Endothelial cell of umbilical vein (primary cell): ENCODE measurements at places on chromosomes 5 and 9. TPM values are rescaled to one million over a fixed set of nuclear protein-coding genes. Genes with fewer than 3 reads are reported as not detected.
A peak's percentile ranks its signal among the peaks of the same experiment; 100 is the strongest.

DNA sequence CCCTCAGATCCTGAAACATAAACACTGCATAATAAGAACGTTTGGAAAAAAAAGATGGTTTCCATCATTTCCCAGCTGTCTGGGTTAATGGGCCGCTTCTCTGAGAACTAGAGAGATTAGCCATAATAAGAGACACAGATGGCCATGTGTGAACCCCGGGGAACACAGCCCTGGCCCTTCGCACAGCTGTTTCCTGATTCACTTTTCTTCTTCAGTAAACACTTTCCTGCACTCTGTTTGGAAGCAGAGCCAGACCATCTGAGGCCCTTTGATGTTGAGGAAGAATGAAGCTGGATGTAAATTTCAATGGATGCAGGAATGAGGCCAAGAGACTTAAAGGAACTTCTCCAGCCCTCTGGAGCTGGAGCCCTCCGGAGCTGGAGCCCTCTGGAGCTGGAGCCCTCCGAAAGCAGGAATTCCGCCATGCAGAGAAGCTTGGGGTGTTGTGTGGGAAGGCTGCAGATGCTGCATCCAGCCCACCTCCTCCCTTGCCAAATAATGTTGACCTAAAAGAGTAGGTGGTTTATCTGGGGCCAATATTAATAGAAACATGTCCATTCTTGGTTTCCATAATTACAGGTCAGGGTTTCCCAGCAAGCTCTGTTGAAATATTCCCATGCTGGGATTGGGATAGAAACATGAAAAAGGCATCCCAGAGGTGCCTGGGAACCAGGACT, 218.9 kb downstream of the NXNL2 start:
- peak; percentile 90 for DNase-seq
- no peak overlapping the region for H3K27ac ChIP-seq
- no peak overlapping the region for H3K4me3 ChIP-seq
- H3K36me3 ChIP-seq = no peaks in the 10 kb centered on the region

- DNase-seq = no peak
- no peaks in the 10 kb centered on the region for H3K36me3 ChIP-seq
- H3K4me3 ChIP-seq = no peak overlapping the region
- H3K27ac ChIP-seq = no peak overlapping the region
- H3K4me1 ChIP-seq = peaks cover 3% of the 10 kb centered on the region
Measured at GRCh38 chr9:123998970-123999621, 12.5 kb upstream of the LHX2 start.

DNA sequence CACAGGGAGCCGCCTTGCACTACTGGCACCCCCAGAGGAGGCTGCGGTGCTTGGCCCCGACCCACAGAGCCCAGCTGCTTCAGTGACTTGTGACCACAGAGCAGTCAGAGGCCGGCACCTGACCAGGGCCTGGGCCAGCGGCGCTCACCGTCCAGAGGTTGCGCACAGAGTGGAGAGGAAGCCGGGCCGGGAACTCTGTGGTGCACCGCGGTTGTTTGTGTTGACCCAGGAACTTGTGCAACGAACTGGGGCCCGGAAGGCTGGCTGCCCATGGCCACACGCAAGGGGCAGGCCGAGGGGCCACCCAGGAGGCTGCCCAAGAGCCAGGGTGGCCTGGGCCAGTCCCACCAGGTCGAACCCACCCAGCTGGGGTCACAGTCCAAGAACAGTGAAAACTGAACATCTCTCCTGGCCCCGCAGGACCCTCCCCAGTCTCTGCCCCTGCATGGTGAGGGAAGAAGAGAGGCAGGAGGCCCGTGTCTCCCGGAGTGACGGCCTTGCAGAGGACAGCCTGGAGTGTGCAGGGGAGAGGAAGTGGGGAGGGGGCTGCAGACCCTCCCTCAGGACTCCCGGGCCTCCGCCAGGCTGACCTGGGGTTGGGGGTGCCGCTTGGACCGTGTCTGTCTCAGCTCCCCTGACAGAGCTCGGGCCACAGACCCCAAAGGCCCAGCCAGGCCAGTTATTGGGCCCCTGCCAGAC, 42.8 kb upstream of the EGFL7 start:
- H3K4me1 ChIP-seq = peaks cover 12% of the 10 kb centered on the region
- no peak overlapping the region for H3K4me3 ChIP-seq
- H3K27ac ChIP-seq = no peak overlapping the region

GRCh38 chr9:127448112-127448805, 2.9 kb downstream of the RPL12 start:
- no peaks in the 10 kb centered on the region for H3K27me3 ChIP-seq
- no peak overlapping the region for H3K27ac ChIP-seq
- no peak overlapping the region for H3K4me3 ChIP-seq
- peaks cover 36% of the 10 kb centered on the region for H3K36me3 ChIP-seq
- DNase-seq = no peak

- no peaks in the 10 kb centered on the region for H3K4me1 ChIP-seq
- no peaks in the 10 kb centered on the region for H3K27me3 ChIP-seq
- H3K27ac ChIP-seq = no peak overlapping the region
- no peaks in the 10 kb centered on the region for H3K36me3 ChIP-seq
- DNase-seq = no peak
Measured at GRCh38 chr5:54146916-54147315, 163.5 kb downstream of the ARL15 start.

- no peaks in the 10 kb centered on the region for H3K27me3 ChIP-seq
- DNase-seq = peak; percentile 36
- no peaks in the 10 kb centered on the region for H3K36me3 ChIP-seq
- H3K4me1 ChIP-seq = peaks cover 8% of the 10 kb centered on the region
Measured at GRCh38 chr5:122154910-122155309, 25.6 kb downstream of the ZNF474 start.

DNA sequence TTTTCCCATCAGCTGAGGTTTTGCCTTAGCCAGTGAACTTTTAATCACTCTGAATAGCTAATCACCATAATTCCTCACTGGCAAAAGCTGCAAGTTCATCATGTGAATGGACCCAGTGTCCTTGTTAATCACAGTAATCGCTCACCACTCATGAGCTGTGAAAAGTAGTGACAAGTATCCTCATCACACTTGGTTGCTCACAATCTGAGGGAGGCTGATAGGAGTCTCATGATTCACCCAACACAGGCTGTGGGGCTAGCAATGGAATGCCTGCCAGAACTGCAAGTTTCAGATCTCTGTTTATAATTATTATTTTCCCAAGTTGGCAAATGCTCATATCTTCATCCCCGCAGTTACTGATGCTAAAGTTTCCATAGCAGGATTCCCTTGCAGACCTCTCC, 467.2 kb downstream of the KIF4B start:
- no peaks in the 10 kb centered on the region for H3K4me1 ChIP-seq
- H3K27ac ChIP-seq = no peak overlapping the region
- H3K36me3 ChIP-seq = no peaks in the 10 kb centered on the region
- H3K4me3 ChIP-seq = no peak overlapping the region
- H3K27me3 ChIP-seq = no peaks in the 10 kb centered on the region

GRCh38 chr5:53239301-53239990, 129.9 kb upstream of the MOCS2 start:
- no peak for DNase-seq
- no peak overlapping the region for H3K27ac ChIP-seq
- H3K36me3 ChIP-seq = no peaks in the 10 kb centered on the region
- H3K4me3 ChIP-seq = no peak overlapping the region
- peaks cover 2% of the 10 kb centered on the region for H3K27me3 ChIP-seq

- peak; percentile 31 for DNase-seq
- no peak overlapping the region for H3K4me3 ChIP-seq
- H3K27me3 ChIP-seq = no peaks in the 10 kb centered on the region
Measured at GRCh38 chr9:108469654-108470053, 386.1 kb downstream of the ACTL7B start.

- H3K4me1 ChIP-seq = no peaks in the 10 kb centered on the region
- H3K27ac ChIP-seq = no peak overlapping the region
- no peaks in the 10 kb centered on the region for H3K27me3 ChIP-seq
Measured at GRCh38 chr9:105978336-105978735, 284.0 kb downstream of the TMEM38B start.

DNA sequence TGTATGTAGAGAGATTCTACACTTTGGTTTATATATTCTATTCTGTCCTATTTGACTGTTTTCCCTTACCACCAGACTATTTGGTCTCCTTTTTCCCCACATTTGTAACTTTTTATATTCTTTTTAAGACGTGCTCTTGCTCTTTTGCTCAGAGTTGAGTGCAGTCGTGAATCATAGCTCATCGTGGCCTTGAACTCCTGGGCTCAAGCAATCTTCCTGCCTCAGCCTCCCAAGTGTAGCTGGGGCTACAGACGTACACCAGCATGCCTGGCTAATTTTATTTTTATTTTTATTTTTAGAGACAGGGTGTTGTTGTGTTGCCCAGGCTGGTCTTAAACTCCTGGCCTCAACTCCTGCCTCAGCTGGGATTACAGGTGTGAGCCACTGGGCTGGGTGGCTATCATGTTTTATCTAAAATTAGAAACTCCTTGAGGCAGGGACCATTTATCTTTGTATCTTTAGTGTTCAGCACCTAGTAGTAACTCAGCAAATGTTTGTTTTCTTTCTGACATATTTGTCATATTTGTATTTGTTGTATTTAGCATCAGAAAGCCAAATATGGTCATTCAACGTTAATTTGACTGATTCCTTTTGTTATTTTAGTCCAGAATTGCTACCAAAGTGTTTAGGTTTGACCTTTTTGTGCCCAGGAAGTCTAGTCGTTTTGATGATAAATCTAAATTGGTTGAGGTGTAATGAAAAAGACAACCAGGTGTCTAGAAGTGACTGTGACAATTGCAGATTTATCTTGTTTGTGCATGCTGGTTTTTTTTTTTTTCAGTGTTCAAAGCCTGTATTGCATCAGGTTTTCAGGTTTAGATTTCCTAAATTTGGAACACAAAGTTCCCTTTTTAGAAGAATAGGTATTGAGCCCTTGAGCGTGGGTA, 44.3 kb downstream of the ERBIN start:
- no peaks in the 10 kb centered on the region for H3K36me3 ChIP-seq
- DNase-seq = no peak
- no peaks in the 10 kb centered on the region for H3K27me3 ChIP-seq
- no peak overlapping the region for H3K4me3 ChIP-seq
- H3K27ac ChIP-seq = no peak overlapping the region

GRCh38 chr9:97848215-97848479, 4.9 kb upstream of the FOXE1 start:
- no peak for DNase-seq
- no peak overlapping the region for H3K27ac ChIP-seq
- H3K4me3 ChIP-seq = no peak overlapping the region
- peaks cover 71% of the 10 kb centered on the region for H3K27me3 ChIP-seq

DNA sequence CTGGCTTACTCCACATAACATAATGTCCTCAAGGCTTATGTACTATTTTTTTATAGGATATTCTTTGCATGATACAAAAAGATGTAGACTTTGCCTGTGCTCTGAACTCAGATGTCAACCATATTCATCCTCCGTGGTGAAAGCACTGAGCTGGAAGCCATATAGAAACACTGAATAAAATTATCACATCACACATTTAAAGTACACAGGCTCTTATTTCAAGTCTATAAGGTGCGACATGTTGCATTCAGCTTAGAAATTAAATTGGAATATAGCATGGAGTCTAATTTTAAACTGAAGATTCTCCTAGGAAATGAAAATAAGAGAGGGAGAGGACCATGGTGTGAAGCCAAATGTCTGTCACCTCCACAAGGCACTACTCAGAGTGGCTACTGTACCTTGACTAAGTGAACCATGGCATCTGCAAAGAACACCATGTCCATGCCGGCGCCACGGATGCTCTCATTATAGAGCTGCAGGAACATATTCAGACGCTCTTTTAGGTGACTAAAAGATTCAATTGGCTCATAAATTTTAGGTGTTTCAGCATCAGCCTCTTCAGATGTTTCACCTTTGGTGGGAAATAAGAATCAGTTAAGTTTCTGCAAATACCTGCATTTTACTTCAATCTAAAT, 158.6 kb downstream of the DNAH5 start:
- H3K27ac ChIP-seq = no peak overlapping the region
- H3K4me3 ChIP-seq = no peak overlapping the region

GRCh38 chr5:3852161-3852916, 256.7 kb downstream of the IRX1 start:
- no peaks in the 10 kb centered on the region for H3K36me3 ChIP-seq
- H3K4me3 ChIP-seq = no peak overlapping the region
- H3K27ac ChIP-seq = no peak overlapping the region
- H3K4me1 ChIP-seq = no peaks in the 10 kb centered on the region

DNA sequence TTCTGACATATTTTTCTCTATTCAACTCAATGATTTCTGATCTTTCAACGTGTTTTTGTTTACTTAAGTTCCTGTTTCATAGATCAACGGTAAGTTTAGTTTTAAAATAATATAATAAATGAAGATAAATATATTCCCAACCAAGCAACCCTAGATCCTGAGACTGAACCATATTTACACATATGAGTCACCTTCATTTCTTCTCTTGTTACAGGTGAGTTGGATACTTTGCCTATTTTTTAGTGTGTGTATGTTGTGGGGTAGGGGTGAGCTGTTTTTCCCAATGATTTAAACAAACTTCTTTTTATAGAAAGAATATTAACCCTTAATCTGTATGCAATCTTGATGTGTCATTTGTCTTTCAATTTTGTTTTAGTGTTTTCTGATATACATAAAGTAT, 186.9 kb downstream of the MCTP1 start:
- H3K36me3 ChIP-seq = no peaks in the 10 kb centered on the region
- no peak overlapping the region for H3K4me3 ChIP-seq
- H3K27me3 ChIP-seq = no peaks in the 10 kb centered on the region
- H3K4me1 ChIP-seq = no peaks in the 10 kb centered on the region

GRCh38 chr5:150137997-150138396, 17.6 kb downstream of the PDGFRB start:
- peaks cover 27% of the 10 kb centered on the region for H3K4me1 ChIP-seq
- H3K36me3 ChIP-seq = no peaks in the 10 kb centered on the region
- no peaks in the 10 kb centered on the region for H3K27me3 ChIP-seq
- peak; percentile 33 for DNase-seq
- no peak overlapping the region for H3K4me3 ChIP-seq
- H3K27ac ChIP-seq = no peak overlapping the region

GRCh38 chr5:123391009-123391408, 32.2 kb downstream of the CEP120 start:
- H3K27ac ChIP-seq = no peak overlapping the region
- H3K27me3 ChIP-seq = no peaks in the 10 kb centered on the region
- DNase-seq = no peak
- peaks cover 5% of the 10 kb centered on the region for H3K36me3 ChIP-seq
- H3K4me1 ChIP-seq = no peaks in the 10 kb centered on the region

DNA sequence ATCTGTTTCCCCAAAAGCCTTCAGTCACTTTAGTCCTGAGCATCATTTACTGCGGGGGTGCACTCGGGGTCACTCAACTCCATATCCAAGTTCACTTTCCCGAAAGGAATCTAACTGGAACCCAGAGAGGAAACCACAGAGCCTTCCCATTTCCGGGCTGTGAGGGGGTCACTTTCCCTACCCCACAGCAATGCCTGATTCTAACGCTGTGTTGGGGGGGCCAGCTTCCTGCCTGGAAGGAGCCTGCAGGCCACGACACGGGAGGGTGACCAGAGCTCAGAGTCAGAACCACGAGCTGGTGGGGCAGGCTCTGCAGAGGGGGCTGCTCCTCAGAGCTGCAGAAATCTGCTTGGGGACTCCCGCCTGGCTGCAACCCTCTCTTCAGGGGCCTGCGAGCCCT, 20.3 kb downstream of the BRD9 start:
- DNase-seq = peak; percentile 19
- H3K4me1 ChIP-seq = peaks cover 18% of the 10 kb centered on the region
- H3K4me3 ChIP-seq = no peak overlapping the region

OGN gene
- polyA plus RNA-seq = not detected in 2 replicates

TRIO gene
- polyA plus RNA-seq = 78.8 and 82.9 TPM in 2 replicates

LIFR gene
- 3.6 and 4.1 TPM in 2 replicates for polyA plus RNA-seq

MAMDC2 gene
- 1.1 TPM in 2 replicates for polyA plus RNA-seq

RAB24 gene
- 43.6 and 44.0 TPM in 2 replicates for polyA plus RNA-seq

CD14 gene
- polyA plus RNA-seq = 3.7 and 5.1 TPM in 2 replicates

LRRTM2 gene
- 0.06 and 0.10 TPM in 2 replicates for polyA plus RNA-seq

OBP2B gene
- not detected in 2 replicates for polyA plus RNA-seq

PDE6A gene
- polyA plus RNA-seq = not detected in 2 replicates
